ENCODE measurements at places on chromosomes 6 and 20.

GRCh38 chr6:89895276-89895874, 1.1 kb downstream of the GJA10 start:
- DNase-seq, result peak; percentile 58

DNA sequence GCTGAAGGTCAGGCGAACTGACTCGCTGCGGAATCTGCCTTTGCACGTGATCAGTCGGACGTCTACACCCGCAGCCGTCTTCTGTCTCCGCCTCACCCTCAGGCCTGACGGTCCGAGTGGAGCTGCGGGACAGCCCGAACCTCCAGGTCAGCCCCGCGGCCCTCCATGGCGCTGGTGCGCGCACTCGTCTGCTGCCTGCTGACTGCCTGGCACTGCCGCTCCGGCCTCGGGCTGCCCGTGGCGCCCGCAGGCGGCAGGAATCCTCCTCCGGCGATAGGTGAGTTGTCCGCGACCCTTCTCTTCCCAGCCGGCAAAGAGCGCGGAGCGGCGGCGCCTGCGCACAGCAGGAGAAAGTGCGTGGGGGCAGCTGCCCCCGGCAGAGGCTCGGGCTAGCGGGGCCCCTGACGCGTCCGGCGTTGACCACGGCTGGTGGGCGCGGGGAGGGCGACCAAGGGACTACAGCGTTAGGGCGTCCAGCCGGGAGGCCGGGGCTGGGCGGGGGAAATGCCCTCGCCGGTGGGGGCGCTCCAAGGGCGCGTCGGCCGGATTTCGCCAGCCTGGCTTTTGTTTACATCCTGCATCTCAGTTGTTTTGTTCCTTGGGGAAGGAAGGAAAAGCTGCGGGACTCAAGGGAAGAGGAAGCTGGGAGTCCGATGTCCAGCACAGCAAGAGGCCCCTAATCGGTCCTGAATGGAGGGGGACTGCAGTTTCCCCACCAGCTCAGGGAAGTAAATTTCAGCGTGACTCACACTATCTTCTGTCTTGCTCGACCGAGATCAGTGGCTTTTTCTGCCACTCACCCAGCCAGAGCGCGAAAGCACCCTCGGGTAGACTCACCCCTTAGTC, at the start of gene SMPDL3A:
Gene SMPDL3A, plus strand, starts transcription at position 77 of the 846 bp plus-strand sequence. Its CDS starts 89 bp downstream, at position 166.
- peak; percentile 73 for DNase-seq

DNA sequence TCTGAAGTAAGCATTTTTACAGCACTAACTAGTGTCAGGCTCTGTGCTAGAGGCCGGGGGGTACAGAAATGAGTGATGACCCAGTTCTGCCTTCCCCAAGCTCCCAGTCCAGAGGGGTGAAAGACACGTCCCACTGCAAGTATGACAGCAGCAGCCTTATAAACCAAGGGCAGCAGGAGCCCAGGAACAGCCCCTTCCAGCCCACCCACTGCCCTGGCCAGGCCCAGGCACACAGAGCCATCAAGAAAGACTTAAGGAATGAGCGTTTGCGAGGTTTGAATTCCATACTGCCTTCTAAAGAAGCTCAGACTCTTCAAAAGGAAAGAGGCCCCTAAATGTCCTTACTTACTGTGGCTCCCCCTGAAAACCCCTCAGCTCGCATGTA, 10.0 kb downstream of the TRERF1 start:
- DNase-seq, result no peak

DNA sequence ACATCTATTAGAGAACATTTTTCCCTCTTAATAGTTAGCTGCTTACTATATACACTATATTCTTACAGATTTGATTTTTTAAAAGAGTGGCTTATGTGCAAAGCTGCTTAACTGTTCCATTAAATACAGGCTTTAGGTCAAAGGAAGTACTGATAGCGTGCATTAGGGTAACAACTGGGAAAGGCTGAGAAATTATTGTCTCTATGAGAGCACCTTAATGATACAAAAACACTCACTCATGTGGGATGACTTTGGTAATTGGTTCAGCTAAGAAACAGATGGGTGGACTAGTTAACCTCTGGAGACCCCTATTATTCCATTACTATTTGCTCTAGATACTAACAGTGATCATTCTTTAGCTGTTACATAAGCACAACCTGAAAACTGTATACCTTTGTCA, 4.0 kb downstream of the DCDC2 start:
- no peak for DNase-seq

DNA sequence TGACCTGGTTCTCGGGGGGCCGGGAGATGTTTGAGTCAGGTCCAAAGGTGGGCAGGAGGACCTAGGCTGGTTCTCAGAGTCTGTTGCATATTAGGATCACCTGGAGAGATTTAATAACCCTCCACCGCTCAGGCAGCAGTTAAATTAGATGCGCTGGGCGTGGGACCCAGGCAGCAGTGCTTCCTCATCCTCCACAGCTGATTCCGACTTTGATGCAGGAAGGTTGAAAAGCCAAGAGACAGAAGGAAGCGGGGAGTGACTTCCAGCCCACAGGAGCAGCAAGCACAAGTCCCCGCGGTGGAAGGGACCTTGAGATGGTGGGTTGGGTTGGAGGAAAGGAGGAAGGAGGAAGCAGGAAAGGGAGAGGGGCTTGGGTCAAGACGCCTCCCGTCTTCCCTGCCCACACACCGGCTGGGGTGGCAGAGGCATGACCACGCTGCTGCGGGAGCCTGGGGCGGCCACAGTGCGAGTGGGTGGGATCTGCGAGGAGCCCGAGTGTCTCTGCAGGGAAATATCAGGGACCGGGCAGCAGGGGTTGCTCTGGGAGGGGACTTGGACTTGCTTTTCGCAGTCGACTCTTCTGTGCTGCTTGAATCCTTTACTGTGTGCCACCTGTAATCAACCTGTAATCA, 146.0 kb downstream of the PHACTR3 start:
- DNase-seq, result no peak

DNA sequence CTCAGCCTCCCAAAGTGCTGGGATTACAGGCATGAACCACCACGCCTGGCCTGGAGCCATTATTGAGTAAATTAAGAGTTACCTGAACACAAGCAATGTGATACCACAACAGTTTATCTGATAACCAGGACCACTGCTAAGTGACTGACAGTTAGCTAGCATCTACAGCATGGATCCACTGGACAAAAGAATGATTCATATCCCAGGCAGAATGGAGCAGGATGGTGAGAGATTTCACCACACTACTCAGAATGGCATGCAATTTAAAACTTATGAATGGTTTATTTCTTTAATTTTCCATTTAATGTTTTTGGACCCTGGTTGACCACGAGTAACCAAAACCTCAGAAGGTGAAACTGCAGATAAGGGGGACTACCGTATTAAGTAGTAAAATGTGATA, 48.6 kb downstream of the RALGAPA2 start:
- no peak for DNase-seq

GRCh38 chr6:51625566-51625965, 461.8 kb downstream of the PKHD1 start:
- no peak for DNase-seq

- DNase-seq, result no peak
Measured at GRCh38 chr20:833121-833449, 430 bp upstream of the FAM110A start.

GRCh38 chr6:13331516-13332348, 3.4 kb upstream of the TBC1D7 start:
- DNase-seq, result no peak

GRCh38 chr6:49328051-49328744, 134.9 kb downstream of the MMUT start:
- no peak for DNase-seq

DNA sequence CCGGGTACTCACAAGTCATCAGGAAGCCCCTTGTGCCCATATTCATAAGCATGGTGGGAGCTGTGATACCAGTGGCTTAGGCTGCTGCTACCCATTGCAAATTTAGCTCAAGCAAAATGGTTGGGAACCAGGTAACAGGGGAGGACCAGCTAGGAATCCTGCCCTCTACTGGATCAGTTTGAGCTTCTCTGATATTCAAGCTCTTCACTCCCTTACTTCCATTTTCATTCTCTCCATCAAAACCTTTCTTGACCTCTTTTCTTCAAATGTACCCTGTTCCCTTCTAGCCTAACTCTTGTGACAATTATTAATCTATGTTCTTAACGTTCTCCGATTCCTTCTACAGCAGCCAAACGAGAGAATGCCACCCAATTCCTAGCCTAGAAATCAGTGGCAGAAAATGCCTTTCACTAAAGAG, 9.7 kb downstream of the NOL7 start:
- DNase-seq, result peak; percentile 58

GRCh38 chr20:59583428-59584277, 20.7 kb upstream of the PHACTR3 start:
- no peak for DNase-seq

GRCh38 chr6:169794317-169795055, 43.1 kb downstream of the ERMARD start:
- DNase-seq, result no peak

DNA sequence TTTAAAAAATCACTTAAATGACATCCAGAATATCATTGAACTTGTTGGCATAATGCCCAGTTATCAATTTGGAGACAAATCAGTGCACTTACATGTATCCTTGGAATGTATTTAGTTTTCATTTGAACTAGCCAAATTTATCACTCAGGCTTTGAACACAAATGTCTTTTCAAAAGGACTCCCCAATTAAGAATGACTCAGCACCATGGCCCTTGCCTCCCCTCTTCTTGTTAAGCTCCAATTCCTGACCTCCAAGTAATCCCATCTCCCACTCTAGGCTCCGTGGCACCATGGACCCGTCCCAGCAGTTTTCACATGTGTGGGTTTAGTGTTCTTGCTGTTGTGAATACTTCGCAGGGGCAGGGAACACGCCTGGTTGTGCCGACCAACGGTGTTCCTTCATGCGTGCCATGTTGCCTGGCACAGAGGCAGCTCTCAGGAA, 2.7 kb downstream of the AKAP12 start:
- no peak for DNase-seq

DNA sequence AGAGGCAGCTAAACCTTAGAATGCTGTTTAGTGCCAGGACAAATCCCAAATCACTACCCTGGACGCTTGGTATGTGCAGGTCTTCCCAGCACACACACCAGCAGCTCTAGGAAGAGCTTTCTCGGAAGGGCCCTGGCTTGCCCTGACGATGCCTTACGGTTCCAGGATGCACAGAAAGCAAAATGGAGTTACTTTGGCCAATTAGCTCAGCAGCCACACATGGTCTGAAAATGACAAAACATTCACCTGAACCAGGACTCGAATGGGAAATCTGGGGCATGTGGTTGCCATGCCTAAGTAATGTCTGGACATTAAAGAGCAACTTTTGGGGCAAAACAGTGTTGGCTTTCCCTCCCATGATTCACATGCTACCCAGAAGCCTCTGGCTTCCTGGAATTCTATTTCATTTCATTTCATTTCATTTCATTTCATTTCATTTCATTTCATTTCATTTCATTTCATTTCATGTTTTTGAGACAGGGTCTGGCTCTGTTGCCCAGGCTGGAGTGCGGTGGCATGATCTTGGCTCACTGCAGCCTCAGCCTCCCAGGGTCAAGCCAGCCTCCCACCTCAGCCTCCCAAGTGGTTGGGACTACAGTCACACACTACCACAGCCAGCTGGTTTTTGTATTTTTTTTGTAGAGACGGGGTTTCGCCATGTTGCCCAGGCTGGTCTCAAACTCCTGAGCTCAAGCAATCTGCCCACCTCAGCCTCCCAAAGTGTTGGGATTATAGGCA, 153.3 kb downstream of the ZDHHC14 start:
- no peak for DNase-seq

GRCh38 chr20:57742507-57743181, 32.8 kb upstream of the PMEPA1 start:
- DNase-seq, result no peak

- no peak for DNase-seq
Measured at GRCh38 chr6:74071214-74071613, 375.2 kb downstream of the CD109 start.

- DNase-seq, result no peak
Measured at GRCh38 chr6:135283926-135284325, 102.8 kb downstream of the MYB start.

DNA sequence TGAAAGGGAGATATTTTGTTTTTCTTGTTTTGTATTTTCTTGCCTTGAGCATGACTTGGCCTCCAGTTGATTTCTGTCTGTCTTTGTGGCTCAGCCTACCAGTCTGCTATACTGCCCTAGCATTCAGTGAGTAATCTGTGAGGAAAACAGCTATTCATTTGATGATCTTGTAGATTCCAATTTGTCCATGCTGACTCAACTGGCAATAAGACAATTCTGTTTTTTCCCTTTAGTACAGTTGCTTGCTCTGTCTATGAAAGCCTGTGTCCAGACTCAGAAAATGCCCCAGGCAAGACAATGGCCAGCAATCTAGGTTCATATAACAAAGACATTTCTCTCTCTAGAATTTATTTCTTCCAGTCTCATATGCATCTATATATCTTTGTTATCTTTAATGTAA, 10.9 kb upstream of the SOX4 start:
- DNase-seq, result no peak

DNA sequence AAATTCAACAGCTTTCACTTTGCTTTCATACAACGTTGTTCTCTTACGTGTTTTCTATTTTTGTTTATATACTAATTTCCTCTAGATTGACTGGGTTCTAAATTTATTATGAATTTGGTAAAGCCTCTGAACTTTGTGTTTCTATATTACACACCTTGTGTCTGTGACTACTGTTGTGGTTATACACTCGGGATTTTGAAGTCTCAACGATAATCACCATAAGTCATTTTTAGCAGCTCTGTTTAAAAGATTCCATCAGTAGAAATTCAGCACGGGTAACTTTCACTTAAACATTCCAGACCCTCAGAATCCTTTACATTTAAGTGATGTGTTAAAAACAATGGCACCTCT, 31.8 kb upstream of the HBS1L start:
- no peak for DNase-seq

DNA sequence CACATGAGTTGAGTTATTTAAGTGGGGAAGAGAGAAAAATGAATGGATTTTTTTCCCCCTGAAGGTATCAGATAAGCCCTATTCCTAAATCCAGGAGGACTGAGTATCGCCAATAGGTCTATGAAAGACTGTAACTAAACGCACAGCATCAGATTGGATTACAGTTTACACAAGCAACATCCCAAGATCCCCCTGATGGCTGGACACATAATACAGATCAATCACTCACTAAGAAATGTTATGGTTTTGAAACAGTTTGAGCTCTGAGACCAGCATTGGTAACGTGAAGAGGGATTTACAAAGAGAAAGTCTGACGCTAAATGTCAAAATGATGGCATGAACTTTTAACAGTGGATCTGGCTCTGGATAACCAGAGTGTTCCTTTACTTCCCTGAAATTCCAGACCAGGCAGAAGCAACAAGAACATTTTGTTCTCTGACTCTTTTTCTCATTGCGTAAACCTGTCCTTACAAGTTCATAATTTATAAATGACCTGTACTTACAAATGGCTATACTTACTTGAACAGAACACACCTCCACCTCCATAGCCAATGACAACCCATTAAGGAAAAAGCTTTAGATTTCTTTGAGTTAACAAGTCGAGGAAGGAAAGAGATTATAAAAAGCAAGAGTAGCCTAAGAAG, 131.8 kb upstream of the BEND3 start:
- DNase-seq, result no peak

- DNase-seq, result no peak
Measured at GRCh38 chr6:142350309-142350708, 48.5 kb downstream of the ADGRG6 start.

Data from HEK293T (cell line).